Cardiac ventricle fibroblast (primary cell): ENCODE measurements at places on chromosomes 6 and 20. TPM values are rescaled to one million over a fixed set of nuclear protein-coding genes. Genes with fewer than 3 reads are reported as not detected.

Gene KIAA1755
- 1.9 and 4.1 TPM in 2 replicates for total RNA-seq

Gene STX7
- 22.0 and 25.4 TPM in 2 replicates for total RNA-seq

Gene ULBP2
- total RNA-seq: 0.62 and 1.8 TPM in 2 replicates

Gene SMOC2
- 1.5 and 2.9 TPM in 2 replicates for total RNA-seq

Gene CDH26
- 0.24 and 0.31 TPM in 2 replicates for total RNA-seq

Gene FOXF2
- total RNA-seq: 0.83 and 1.2 TPM in 2 replicates

Gene PACRG
- total RNA-seq: 2.7 TPM in 1 of 2 replicates, not detected in the other
